Activated gamma-delta T cell treated with anti-CD3 and anti-CD28 coated beads, Interleukin-2, amount 50 U/mL, for 16 hours (primary cell): ENCODE measurements at places on chromosomes 13 and 19.

GRCh38 chr19:4795400-4795799 lies 3.9 kb downstream of the FEM1A start:
- DNase-seq: no peak

GRCh38 chr19:46599716-46600373 lies 1.3 kb upstream of the CALM3 start:
- no peak for DNase-seq

GRCh38 chr19:17751103-17751911 lies at the start of gene FCHO1:
TSS of gene FCHO1 (plus strand) at chr19:17751477. CDS start at chr19:17755165, 3,688 bp downstream.
- DNase-seq: peak; percentile 83

GRCh38 chr19:28730791-28731512 lies 482.0 kb downstream of the UQCRFS1 start:
- no peak for DNase-seq
